ENCODE measurements at places on chromosomes 6 and 20.
A peak's percentile ranks its signal among the peaks of the same experiment; 100 is the strongest.

- no peak for DNase-seq
Observed at GRCh38 chr6:125717120-125717731, 32.2 kb upstream of the HEY2 start.

DNA sequence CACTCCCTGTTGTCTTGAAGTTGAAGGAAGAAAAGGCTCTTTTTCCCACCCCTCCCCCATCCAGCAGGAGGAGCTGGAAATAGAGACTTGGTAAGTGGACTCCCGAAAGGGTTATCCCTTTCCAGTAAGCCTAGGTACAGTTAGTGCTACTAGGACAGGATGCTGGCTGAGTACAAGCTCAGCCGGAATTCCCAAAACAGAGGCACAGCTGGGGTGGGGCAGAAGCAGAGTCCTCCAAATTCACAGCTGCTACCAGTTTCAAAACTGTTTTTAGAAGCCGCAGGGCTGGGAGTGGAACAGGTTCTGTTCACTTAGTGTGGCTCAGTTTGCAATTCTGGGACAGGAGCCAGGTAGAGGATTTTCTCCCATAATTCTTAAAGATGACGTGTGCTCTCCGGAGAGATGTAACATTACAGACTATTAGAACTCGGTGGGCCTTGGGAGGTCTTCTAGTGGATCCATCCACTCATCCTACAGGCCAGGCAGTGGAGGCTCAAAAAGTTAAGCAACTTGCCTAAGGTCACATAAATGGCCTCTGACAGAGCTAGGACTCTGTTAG, 19.0 kb upstream of the UTRN start:
- peak; percentile 66 for DNase-seq

- DNase-seq, result no peak
Observed at GRCh38 chr6:7697432-7697819, 28.5 kb upstream of the BMP6 start.

DNA sequence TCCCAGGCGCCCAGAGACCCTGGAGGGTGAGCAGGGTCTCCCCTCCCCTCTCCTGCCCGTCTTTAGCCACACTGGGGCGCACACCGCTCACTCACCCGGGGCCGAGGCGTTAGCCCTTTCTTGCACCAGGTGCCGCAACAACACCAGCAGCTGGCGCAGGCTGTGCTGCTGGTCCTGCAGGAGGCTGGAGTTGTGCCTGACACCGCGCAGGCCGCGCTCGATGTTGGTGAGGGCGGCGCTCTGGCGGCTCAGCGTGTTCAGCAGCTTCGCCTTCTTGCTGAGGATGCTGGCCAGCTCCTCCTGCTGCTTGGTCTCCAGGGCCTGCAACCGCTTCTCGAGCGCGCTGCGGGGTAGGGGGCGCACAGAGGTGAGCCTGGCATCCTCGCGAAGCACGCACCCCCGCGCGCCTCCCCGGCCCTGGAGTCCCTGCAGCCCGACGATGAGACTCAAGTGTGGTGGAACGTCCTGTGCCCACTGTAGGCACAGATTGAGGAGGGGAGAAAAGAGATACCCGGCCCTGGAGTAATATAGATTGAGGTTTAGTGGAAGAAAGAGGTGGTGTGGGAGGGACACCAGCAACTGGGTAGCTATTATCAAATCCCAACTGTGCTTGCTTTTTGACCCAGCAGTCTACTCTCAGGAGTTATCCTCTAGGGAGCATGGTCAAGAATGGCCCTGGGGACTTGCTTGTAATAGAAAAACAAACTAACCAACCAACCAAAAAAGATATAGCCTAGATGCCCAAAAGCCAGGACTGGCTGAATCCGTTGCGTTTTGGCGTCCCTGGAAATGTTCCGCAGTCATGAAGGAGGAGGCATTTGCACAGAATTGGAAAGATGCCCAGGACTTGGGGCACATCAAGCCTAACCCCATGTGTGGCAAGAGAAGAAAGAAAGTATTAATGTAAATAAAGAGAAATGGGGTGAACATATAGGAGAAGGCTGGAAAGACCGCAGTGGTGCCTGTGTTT, 30.9 kb downstream of the ANGPT4 start:
- DNase-seq, result peak; percentile 82

GRCh38 chr6:20237677-20238460, 25.6 kb upstream of the MBOAT1 start:
- DNase-seq, result no peak

- no peak for DNase-seq
Observed at GRCh38 chr6:83463886-83464285, 33.0 kb upstream of the ME1 start.

DNA sequence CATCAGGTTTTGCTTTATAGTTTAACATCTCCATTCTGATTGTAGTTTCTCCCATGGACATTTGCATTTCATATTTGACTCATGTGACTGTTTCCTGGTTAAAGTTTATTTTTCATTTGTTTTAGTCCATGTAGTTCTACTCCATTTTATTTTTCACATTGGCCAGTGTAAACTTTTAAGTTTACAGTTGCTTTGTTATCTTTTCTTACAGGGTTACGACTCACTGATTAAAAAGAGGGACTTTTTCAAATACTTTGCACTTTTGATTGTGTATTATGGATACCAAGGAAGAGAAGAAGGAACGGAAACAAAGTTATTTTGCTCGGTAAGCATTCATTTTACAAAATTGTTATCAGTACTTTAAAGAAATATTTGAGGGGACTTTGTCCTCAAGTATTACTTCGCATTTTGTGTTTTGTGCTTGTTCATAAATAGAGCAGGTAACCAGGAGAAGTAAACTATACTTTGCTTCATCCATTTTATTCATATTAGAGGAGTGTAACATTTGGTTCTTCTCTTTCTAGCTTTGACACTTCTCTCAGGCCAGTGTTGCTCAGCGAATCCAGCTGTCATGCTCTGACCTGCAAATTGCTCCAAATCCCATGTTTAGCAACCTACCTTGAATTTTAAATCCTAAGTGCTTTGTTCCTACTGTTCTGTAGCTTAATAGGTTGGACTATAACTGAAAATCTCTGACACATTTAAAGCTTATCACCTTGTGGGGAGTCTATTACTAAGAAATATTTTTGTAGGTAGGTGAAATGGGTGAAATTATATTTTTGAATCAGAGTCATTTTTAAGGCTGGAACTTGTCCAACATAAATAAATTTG, 24.5 kb downstream of the NCOA7 start:
- no peak for DNase-seq

GRCh38 chr20:37356387-37356786, 10.4 kb downstream of the SRC start:
- no peak for DNase-seq

- DNase-seq, result no peak
Observed at GRCh38 chr6:100959280-100959679, 78.2 kb upstream of the ASCC3 start.

GRCh38 chr6:33953171-33953570, 149.4 kb upstream of the MLN start:
- DNase-seq, result no peak

- DNase-seq, result no peak
Observed at GRCh38 chr6:43809417-43810305, 39.6 kb downstream of the VEGFA start.

DNA sequence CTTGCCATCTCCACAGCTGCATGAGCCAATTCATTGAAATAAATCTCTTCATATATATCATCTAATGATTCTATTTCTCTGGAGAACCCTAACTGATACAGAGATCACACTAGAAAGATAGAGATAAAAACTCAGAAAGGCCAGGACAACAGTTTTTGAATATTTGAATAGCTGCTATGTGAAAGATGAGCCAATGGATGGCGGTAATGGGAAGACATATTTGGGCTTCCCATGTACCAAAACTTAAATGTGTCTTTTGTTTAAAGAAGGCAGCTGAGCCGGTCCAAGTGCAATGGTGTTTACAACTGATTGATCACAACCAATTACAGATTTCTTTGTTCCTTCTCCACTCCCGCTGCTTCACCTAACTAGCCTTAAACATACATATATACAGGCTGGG, 35.1 kb downstream of the SGK1 start:
- no peak for DNase-seq

GRCh38 chr6:168088161-168089053, 9.4 kb upstream of the FRMD1 start:
- DNase-seq, result no peak

DNA sequence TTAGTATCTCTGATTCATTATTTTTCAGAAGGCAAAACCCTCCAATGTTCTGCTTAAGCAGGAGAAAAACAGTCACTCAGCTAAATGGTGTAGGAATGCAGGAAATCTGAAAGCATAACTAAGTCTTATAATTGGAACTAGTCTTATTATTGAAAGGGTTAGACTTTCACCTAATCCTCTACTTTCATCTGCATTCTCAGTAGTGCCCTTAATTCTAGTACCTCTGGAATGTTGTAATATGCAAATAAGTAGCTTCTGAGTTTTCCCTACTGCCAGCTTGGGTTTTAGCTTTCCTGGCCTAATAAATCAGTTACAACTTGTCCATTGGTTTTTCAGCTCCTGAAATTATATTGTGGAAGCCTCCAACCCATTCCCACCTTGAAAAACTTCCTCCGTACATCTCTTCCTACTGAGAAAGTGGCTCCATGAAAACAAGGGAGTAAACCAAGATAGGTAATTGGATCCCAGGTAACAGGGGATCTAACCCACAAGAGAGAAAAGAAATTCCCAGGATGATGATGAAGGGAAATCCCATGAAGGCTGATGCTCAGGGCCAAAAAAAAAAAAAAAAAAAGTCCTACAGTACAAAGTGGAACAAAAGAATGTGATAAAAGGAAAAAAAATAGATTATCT, 147.0 kb downstream of the TBC1D32 start:
- DNase-seq, result no peak

GRCh38 chr6:106080763-106081095, 5.4 kb upstream of the PRDM1 start:
- no peak for DNase-seq

- no peak for DNase-seq
Observed at GRCh38 chr6:163994566-163994965, 580.0 kb downstream of the QKI start.

DNA sequence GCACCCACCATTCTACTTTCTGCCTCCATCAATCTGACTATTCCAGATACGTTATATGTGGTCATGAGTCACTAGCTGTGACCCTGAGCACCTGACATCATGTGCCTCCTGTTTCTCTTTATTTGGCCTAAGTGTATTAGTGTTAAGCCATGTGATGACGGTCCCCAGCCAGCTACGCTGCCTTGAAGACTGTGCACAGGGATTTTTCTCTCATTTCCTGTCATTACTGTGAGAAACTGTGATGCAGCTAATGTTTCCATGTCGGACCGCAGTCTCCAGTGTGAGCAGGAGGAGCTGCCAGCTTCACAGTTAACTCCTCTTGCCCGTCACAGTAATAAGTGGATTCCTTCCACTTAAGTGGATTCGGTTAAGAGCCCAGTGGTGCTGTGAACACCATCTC, 9.9 kb upstream of the SPATS1 start:
- DNase-seq, result no peak

GRCh38 chr6:10381830-10382208, 33.1 kb downstream of the TFAP2A start:
- DNase-seq, result no peak

DNA sequence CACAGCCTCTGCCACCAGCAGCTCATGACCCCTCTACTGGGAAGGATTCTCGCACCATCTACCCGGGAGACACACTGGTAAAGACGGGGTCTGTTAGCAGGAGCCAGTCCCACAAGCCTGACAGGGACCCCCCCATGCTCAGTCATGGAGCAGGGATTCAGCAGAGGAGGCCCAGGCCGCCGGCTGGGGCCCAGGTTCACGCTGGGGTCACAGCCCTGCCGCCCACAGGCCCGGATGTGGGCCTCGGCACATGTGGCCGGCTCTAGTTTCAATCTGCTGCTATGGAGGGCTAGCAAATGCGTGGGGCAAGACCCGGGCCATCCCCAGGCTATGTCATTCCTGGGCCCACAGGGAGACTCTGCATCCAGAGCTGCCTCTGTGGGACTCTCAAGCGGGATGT, 25.1 kb downstream of the PXDC1 start:
- no peak for DNase-seq

DNA sequence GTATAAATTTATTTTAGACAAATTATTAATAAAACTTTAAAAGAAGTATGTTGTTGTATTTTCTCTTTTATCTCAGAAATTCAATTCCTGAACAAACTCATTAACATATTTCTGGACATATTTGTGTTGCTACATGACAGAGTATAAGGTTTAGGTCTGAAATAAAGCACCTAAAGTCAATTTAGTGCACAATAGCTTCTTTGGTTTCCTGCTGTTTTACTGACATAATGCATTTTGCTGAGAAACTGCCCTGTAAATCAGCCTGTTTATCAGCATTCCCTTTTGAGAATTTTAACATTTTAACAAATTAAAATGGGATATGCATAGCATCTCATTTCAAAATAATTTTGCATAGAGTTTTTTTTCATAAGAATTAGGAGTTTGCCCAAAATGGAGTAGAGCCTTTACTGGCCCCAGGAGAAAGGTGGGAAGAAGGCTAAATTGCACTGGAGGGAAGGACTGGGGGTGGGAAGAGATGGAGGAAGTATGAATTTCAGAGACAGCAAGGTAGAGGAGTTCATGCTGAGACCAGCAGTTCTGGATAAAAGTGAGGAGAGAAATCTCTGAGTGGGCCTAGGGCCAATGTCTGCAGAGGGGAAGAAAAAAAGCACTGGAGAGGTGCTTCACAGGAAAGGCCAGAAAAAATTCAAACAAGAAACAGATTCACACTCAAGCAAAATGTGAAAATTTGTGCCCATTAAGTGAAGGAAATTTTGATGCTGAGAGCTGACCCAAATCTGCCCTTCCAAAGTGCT, 324.2 kb upstream of the HSF2 start:
- DNase-seq, result no peak

- DNase-seq, result no peak
Observed at GRCh38 chr6:2630891-2631571, 119.7 kb downstream of the MYLK4 start.

DNA sequence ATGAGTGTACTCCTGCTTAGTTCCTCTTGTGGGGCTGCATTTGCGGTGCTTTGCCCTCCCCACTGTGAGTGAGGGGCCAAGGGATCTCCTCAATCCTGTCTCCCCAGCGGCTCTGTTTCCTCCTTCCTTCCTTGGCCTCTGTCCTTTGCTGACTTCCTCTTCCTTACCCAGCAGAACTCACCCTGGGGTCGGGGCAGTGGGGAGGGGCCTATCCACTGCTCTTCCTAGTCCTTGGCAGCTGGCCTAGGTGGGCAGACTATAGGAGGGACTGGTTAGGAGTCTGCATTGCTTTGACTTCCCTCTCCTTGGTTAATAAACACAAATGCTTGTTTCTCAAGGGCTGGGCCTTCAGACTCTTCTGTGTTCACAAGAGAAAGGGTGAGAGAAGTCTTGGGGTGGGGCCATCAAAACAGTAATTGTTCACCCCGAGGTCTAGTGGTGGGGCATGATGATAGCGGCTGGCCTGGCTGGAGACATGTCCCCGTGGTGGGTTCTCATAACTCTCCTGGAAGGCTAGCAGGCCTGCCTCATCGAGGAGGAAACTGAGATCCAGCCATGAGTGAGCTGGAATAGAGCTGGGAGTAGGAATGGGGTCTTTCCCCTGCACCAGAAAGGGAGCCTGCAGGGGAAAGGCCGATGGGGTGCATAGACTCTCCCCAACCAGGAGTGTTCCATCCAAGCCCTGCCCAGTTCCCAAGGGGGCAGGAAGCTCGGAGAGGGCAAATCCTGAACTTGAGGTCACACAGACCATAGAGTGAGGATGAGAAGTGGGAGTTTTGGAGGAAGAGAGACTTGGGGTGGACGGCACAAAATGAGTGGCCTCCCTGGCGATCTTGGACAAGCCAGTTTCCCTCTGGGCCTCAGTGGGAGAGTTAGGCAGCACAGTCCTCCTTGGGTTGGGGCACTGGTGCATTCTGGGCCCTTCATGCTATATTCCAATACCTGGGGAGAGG, 12.7 kb downstream of the FAM110A start:
- DNase-seq, result no peak

Data from H1 (cell line).